ENCODE measurements at places on chromosomes 4 and X.

- DNase-seq, result no peak
Measured at GRCh38 chrX:96556886-96557285, 127.8 kb upstream of the DIAPH2 start.

DNA sequence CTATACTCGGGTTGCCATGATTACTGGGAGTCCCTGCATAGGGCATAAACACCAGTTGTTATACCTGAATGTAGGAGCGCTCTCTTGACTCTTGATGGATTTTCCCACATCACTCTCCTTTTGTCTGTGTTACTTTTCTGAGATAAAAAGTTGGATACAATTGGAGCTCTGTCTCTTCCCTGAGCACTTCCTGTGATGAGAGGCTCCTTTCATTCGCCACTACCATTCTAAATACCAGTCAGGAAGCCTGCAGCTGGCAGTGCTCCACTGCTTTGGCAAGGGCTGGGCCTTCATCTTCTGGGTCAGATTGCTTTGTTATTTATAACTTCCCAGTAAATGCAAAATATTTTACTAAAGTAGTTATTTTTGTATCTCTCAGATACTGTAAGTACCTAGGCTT, 13.9 kb downstream of the TCEANC start:
- DNase-seq, result no peak

DNA sequence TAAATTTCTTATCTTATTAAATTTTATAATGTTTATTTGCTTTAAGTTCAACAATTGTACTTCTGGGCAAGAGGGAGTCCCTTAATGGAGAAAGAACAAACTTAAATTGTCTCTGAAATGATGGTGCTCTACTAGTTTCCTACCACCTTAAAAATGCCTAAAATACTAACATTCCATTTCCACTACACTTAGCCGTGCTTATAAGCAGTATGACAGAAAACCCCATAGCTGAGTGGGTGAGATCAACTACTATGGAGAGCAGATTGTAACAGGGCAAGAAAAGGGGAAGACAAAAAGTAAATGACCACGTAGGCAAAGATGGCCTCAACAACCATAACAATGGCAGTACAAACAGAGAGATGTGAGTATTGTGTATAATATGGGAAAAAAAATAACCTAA, 35.0 kb downstream of the RFC1 start:
- no peak for DNase-seq

- DNase-seq, result no peak
Measured at GRCh38 chr4:70426789-70427188, 29.0 kb downstream of the OPRPN start.

DNA sequence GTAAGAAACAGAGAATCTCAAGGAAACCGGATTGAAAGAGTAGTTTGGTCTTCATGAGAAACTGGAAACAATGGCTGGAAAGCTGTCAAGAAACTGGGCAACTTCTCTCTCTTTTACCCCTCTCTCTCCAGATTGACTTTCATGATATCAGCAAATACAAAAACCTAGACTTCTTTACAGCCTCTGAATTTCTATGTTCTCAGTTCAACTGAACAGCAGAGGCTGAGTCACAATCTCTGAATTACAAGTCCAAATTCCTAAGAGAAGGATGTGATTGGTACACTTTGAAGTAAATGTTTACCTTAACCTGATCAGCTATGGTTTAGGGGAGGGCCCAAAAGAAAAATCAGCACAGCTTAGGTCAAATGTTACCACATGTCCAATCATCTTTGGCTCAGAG, 974.9 kb downstream of the RPA4 start:
- DNase-seq, result no peak
